ENCODE measurements at places on chromosomes 7 and 10. TPM values are rescaled to one million over a fixed set of nuclear protein-coding genes. Genes with fewer than 3 reads are reported as not detected.

- peak; percentile 72 for DNase-seq
Measured at GRCh38 chr7:113118074-113118959, at the start of gene SMIM30. Gene SMIM30, minus strand, starts transcription at chr7:113118554. Its CDS starts 976 bp downstream, at chr7:113117578.

DNA sequence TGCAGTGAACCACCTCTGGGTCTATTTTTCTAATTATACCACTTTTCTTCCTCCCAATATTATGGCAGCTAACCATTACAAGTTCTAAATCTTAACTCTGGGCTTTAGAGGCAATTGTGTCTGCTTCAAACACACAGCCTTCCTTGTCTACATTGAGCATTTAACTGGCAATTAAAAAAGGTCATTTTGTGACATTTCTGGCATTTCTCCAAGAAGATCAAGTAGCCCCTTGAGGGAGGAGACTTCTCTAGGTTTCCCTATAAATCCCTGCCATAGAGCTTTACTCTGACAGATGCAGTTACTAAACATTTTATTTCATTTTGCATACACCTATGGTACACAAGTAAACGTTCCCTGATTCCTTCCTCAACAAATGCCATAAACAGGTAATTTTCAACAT lies 33.4 kb upstream of the FAM133B start:
- DNase-seq, result no peak

The PHKG1 gene
- 2.6 TPM for total RNA-seq

- no peak for DNase-seq
Measured at GRCh38 chr7:87517891-87518290, 42.4 kb upstream of the ABCB4 start.

- no peak for DNase-seq
Measured at GRCh38 chr7:112784603-112785002, 5.6 kb downstream of the TMEM168 start.

GRCh38 chr10:86062198-86062550 lies 304.4 kb downstream of the GRID1 start:
- no peak for DNase-seq

DNA sequence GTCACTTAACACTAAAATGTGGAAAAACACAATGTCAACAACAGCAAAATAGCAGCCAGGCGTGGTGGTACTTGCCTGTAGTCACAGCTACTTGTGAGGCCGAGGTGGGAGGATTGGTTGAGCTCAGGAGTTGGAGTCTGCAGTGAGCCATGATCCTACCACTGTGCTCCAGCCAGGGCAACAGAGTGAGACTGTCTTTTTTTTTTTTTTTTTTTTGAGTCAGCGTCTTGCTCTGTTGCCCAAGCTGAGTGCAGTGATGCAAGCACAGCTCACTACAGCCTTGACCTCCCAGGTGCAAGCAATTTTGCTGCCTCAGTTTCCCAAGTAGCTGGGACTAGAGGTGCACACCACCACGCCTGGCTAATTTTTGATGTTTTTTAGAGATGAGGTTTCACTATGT lies 6.1 kb downstream of the KCTD7 start:
- DNase-seq, result no peak

GRCh38 chr10:49534670-49535381 lies 4.1 kb downstream of the ERCC6 start:
- no peak for DNase-seq

DNA sequence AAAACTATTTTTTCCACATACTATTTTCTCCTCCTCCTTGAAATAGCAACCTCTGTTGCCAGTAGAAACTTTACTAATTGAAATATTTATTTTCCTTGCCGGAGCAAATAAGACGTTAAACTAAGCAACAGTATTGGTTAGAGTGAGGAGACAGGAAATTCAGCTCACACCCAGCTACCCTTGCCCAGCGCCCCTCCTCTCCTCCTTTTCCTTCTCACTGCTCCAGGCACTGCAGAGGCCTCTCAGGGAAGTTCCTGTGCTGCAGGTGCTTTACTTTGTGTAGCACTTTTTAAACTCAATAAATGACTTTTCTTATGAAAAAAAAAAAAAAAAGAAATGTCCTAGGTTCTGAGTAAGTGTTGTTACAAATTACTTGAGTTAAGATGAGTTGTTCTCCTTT lies 134.0 kb downstream of the SEMA3E start:
- no peak for DNase-seq

- no peak for DNase-seq
Measured at GRCh38 chr7:27418541-27418940, 175.9 kb downstream of the EVX1 start.

DNA sequence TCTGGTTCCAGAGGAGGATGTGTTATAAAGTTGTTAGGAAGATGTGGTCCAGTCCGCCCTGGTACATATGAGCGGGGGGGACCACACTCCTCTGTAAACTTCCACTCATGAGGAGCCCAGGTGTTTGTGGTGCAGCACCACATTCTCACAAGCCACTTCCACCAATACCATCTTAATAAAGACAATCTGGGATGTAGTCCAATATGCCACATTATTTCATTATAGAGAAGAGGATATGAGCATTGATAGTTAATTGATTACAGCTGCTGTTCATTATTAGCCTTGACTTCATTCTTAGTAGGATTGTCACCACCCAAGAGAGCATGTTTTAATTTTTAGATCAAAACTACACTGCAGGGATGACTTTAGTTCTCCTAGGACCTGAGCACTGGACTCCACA lies 40.5 kb downstream of the ERCC6 start:
- no peak for DNase-seq

The SFTPA1 gene
- not detected for total RNA-seq

The CALHM1 gene
- total RNA-seq, result not detected

DNA sequence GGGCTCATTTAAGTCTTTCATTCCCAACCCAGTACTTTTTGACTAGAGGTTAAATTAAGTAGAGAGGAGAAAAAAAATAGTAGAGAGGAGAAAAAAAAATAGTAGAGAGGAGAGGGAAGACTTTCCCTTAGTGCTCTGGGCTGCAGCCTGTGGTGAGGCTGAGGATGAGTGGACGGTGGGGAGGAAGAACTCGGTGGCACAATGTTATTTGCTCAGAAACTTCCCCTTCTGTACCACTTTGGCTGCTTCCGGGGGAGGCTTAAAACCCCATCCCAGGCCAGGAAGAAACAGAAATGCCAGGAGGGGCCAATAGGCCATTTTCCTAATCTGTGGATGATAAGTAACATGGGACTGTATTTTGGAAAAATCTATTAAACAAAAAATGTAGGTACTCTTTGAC lies 14.6 kb upstream of the MLXIPL start:
- no peak for DNase-seq

DNA sequence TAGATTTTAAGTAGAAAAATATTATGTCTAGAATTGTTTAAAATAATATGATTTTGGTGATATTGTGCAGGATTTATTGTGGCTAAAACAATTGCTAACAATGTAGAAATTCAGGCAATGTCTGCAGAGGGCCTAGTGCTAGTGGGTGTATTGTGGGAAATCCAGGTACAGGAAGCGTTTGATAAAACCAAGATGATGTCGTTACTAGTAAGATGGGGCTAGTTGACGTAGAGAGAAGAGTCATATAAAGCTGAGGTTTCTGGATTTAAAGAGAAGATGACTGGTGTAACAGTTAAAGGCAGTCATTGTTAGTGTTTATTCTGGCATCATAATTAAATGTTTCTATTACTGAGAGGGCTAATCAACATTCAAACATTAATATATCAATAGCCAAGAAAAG lies 43.5 kb downstream of the ADK start:
- DNase-seq, result no peak

The TMEM209 gene
- total RNA-seq, result 27.8 TPM

GRCh38 chr7:93218997-93219827 lies 7.1 kb downstream of the HEPACAM2 start:
- DNase-seq, result no peak

- DNase-seq, result no peak
Measured at GRCh38 chr7:1639071-1639470, 31.0 kb upstream of the ELFN1 start.

- DNase-seq, result no peak
Measured at GRCh38 chr10:92972066-92972870, 88.3 kb upstream of the CYP26C1 start.

GRCh38 chr10:87739703-87740102 lies 78.3 kb downstream of the ATAD1 start:
- no peak for DNase-seq

DNA sequence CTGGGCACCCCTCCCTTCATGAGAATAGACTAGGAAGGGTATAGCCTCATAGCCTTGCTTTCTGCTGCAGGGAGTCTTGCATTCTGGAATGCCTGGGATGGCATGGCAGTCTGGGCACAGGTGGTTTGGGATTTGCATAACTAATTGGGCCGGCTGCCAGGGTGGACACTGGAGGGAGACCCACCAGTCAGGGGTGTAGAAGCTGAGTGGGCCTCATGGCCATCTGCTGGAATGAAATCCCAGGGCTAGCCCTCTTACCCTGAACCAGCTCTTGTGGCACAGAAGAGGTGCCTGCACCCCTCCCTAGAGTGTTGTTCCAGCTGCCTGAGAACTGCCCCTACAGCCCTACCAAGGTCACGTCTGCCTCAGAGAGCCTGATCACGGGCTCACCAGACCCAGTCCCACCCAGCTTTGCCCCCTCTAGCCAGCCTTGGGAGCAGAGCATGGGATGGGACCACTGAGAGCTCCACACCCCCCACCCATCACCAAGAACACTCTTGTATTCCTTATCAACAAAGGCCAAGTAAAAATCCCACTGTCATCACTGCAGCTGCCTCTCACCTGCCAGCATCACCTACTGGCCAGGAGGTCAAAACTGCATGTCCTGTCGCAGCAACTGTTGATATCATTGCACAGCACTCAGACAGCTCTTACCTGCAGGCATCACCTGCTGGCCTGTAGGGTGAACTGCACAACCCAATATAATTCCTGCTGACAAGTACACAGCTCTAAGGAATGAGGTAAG lies 148.9 kb downstream of the ZEB1 start:
- DNase-seq, result no peak

DNA sequence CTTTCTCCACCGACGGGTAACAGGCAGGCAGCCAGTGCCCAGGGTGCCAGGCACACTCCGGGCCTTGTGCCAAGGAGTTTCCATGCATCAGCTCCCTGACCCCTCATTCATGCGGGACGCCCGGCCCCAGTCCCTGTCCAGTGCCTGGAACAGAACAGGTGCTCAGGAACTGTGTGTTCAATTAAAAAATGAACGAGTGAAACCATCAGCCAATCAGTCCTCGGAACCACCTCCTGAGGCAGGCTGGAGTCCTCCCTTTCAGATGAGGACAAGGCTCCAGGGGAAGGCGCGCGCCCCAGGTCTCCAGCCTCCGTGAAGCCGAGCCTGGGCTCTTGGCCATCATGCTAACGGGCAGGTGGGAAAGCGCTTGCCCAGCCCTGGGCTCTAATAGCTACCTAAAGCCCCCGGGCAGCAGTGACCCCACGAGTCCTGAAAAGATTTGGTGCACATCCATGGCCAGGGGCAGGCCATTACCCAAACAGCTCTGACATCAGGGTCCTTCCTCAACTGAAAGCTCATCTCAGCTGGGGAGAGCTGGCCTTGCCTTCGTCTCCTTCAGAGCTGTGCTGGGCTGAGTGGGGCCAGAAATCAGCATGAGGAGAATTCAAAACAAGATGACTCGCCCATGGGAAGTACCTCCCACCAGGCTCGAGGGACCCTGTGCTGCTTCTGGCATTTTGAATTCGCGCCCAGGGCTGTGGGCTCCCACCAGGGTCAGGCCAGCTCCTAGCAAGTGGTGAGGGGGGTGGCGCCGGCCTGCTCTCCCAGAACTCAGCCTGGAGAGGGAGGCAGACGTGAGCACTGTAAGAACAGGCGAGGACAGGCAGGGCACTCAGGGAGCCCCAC lies 200.5 kb downstream of the MAD1L1 start:
- peak; percentile 16 for DNase-seq

- no peak for DNase-seq
Measured at GRCh38 chr7:127409629-127410028, 17.1 kb upstream of the ZNF800 start.

DNA sequence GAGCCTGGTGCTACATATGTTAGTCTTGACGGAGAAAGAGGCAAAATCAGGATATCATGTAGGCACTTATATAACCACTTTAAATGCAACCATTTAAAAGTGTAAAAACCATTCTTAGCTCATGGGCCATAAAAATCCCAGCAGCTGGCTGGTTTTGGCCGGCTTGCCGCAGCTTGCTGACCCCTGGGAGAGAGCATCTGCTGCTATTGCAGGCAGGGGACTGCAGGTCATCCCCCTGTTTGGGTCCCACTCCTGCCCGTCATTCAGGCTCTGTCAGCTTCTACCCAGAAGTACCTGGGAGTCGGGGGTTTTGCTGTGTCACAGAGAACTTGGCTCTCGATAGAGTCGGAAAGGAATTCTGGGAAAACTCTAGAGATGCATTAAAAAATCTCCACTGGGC lies 187.4 kb downstream of the CUX1 start:
- no peak for DNase-seq

DNA sequence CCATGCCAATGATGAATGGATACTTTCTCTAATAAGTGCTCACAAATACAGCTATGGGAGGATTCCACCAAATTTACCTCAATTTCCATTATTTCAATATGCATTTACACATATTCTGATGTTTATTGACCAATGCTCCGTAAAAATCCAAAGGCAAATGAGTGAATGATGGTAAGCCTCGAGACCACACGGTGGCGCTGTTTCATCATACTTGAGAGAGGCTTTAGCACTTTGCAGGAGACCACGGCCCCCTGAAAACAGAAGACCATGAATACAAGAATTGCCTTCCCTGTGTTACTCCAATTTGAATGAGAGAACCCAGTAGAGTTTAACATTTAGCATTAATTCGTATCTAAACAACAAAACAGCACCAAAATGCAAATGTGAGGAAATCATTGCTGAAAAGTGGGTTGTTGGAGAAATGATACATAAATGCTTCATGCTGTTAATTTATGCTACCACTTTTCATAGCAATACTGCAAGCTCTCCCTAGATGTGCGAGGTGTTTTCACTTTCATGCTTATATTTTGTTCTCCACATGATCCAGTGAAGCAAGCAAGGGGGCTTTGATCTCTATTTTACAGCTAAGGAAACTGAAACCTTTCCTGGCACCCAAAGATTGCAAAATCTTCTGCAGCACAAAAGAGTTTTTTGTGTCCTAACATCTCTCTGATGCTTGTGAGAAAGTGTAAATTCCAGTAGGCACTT lies 35.4 kb downstream of the TRIL start:
- DNase-seq, result peak; percentile 68

- no peak for DNase-seq
Measured at GRCh38 chr7:21912931-21913780, 32.5 kb downstream of the CDCA7L start.

- DNase-seq, result no peak
Measured at GRCh38 chr7:152601305-152601798, 74.6 kb downstream of the XRCC2 start.

The CYP26C1 gene
- 0.44 TPM for total RNA-seq

DNA sequence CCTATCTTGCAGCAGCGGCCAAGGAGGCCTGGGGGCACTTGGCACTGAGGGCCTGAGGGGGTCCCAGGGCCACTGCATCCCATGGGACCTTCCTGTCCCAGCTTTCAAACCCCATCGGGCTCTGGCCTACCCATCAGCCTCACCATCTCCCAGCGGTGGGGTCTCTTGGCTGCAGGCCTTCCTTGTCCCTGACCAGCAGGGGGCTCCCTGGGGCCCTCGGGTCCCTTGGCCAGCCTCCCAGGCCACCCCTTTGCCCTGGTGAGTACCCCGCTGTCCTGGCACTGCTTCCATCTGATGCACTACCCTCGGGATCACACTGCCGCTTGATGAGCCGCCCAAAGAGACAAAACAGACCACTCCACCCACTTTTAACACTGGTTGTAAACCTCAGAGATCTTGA lies 43.5 kb downstream of the YKT6 start:
- DNase-seq, result no peak

- no peak for DNase-seq
Measured at GRCh38 chr7:47427051-47427643, 154.8 kb downstream of the TNS3 start.

The CNPY4 gene
- total RNA-seq, result 27.4 TPM

GRCh38 chr10:89563861-89564478 lies 28.6 kb upstream of the SLC16A12 start:
- DNase-seq, result no peak

GRCh38 chr10:29596356-29596755 lies 38.4 kb downstream of the SVIL start:
- DNase-seq, result no peak
